ENCODE measurements at places on chromosomes 7 and 10. TPM values are rescaled to one million over a fixed set of nuclear protein-coding genes. Genes with fewer than 3 reads are reported as not detected.

CALHM3 gene
- not detected for total RNA-seq

HOXA11 gene
- total RNA-seq, result not detected

CRPPA gene
- 1.2 TPM for total RNA-seq

TRPV5 gene
- not detected for total RNA-seq

ZNF727 gene
- total RNA-seq, result 0.15 TPM

FAM241B gene
- total RNA-seq, result not detected

TCAF1 gene
- total RNA-seq, result 55.7 TPM

CACNA2D1 gene
- 71.3 TPM for total RNA-seq

SPDYE8 gene
- total RNA-seq, result not detected

MCU gene
- 43.2 TPM for total RNA-seq

GSAP gene
- total RNA-seq, result 1.4 TPM

GPR15LG gene
- not detected for total RNA-seq

NUTM2E gene
- not detected for total RNA-seq

GIMAP4 gene
- not detected for total RNA-seq

HMX2 gene
- total RNA-seq, result not detected

SCIN gene
- 0.23 TPM for total RNA-seq

GPC2 gene
- 1.4 TPM for total RNA-seq

PSD gene
- 4.8 TPM for total RNA-seq

SLC29A4 gene
- total RNA-seq, result 4.3 TPM

FAM25A gene
- total RNA-seq, result not detected

PDLIM1 gene
- total RNA-seq, result 35.0 TPM

NUDT1 gene
- total RNA-seq, result 32.7 TPM

COMTD1 gene
- 7.6 TPM for total RNA-seq

LRRC61 gene
- not detected for total RNA-seq

SPDYE6 gene
- total RNA-seq, result not detected

OR13A1 gene
- not detected for total RNA-seq

PNLIPRP1 gene
- total RNA-seq, result not detected

LSM8 gene
- 42.9 TPM for total RNA-seq

ZRANB1 gene
- total RNA-seq, result 13.8 TPM

TMEM270 gene
- not detected for total RNA-seq

VGF gene
- not detected for total RNA-seq

PSAP gene
- 1,088 TPM for total RNA-seq

SAMD9L gene
- 9.5 TPM for total RNA-seq

SLC25A13 gene
- total RNA-seq, result 3.0 TPM

INMT gene
- total RNA-seq, result 104 TPM

TDRD1 gene
- 7.7 TPM for total RNA-seq

NXPH1 gene
- not detected for total RNA-seq

NEUROG3 gene
- total RNA-seq, result not detected

ADCYAP1R1 gene
- total RNA-seq, result 0.35 TPM

SFTPA1 gene
- not detected for total RNA-seq

CCDC7 gene
- 8.7 TPM for total RNA-seq

SLIT1 gene
- total RNA-seq, result 0.35 TPM

CADPS2 gene
- total RNA-seq, result 20.7 TPM

TRIP6 gene
- total RNA-seq, result 75.7 TPM

TACC2 gene
- total RNA-seq, result 1.8 TPM

All from smooth muscle cell of the coronary artery (primary cell).